ENCODE measurements at places on chromosomes 1 and 21. TPM values are rescaled to one million over a fixed set of nuclear protein-coding genes. Genes with fewer than 3 reads are reported as not detected.

Gene SDCCAG8
- 31.6 TPM for total RNA-seq

Gene B3GALT2
- not detected for total RNA-seq

Gene CNN3
- total RNA-seq: 346 TPM

Gene BGLAP
- not detected for total RNA-seq

Gene PTGER3
- total RNA-seq: 0.07 TPM

Gene MAP3K6
- total RNA-seq: 7.9 TPM

Gene PPOX
- 12.9 TPM for total RNA-seq

Gene REN
- not detected for total RNA-seq

Gene TCEA3
- total RNA-seq: 1.2 TPM

Gene LMX1A
- not detected for total RNA-seq

Gene CLDN17
- not detected for total RNA-seq

Gene VWA5B1
- not detected for total RNA-seq

Data from HT1080 (cell line).